ENCODE measurements at places on chromosomes 7 and 10.

DNA sequence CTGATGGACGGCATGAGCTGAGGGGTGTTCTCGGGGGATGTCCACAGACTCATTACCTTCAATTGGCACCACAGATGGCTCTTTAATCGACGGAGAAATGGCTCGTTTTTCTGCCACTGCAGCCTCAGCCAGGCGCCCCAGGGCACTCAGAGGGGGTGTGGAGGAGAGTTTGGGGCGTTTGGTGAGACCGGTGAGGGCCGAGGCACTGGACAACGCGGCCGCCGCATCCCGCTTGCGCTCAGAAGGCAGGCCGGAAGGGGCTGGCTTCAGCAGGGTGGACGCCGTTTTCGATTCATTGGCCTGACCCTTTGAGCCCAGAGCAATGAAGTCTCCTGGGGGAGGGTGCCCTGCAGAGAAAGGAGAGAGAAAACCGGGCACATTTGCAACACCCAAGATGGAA is 1.3 kb downstream of the INTS1 start:
- no peak for DNase-seq

DNA sequence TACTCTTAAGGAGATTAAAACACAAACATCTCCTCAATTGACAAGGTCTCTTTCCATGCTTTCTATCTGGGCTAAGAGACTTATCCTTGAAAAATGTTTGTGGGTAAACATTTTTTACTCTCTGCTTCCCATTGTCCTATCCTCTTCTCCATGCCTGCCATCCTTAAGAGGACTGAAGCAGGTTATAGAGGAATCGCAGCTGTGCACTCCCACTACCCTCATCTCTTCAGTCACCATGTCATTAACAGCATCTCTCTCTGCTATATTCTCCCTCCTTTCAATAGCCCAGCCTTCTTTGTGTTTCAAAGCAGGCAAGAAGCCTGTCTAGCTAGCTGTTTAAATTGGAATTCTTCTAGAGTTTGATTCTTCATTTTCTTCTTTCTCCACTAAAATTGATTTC is 22.6 kb downstream of the COL1A2 start:
- no peak for DNase-seq

GRCh38 chr10:80477-81105 is 31.5 kb upstream of the TUBB8 start:
- no peak for DNase-seq

DNA sequence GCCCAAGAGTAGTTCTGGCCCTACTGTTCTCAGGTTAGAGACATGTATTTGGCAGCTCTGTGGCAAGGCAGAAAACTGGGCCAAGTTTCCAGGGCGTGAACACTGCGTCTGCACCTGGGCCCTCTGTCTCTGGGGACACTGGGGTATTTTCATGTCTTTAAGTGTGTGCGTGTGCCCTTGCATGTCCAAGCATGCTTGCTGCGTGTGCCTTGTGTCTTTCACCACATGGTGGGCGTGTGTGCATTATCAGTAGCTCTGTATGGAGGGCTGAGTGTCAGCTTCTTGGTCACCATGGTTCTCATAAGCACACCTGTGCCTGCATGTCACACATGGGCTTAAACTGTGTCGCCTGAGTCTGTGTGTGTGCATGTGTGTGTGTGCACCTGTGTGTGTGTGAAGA is 69.3 kb downstream of the HIPK2 start:
- DNase-seq: no peak

- DNase-seq: no peak
Observed at GRCh38 chr10:4109469-4109868, 324.5 kb upstream of the KLF6 start.

- no peak for DNase-seq
Observed at GRCh38 chr10:97234400-97234799, 48.6 kb upstream of the SLIT1 start.

DNA sequence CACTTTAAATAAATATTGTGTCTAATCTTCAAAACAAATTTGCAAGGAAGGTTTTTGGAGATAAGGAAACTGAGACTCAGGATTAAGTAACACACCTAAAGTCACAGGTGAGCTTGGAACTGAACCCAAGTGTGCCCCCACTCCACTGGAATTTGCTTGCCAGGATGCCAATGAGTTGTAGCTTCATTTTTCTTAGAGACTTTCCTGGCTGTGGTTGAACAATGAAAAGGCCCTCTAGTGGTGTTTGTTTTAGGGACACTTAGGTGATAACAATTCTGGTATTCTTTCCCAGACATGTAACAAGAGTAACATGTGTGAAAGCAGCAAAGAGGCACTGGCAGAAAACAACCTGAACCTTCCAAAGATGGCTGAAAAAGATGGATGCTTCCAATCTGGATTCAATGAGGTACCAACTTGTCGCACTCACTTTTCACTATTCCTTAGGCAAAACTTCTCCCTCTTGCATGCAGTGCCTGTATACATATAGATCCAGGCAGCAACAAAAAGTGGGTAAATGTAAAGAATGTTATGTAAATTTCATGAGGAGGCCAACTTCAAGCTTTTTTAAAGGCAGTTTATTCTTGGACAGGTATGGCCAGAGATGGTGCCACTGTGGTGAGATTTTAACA is 1.5 kb downstream of the IL6 start:
- DNase-seq: no peak

GRCh38 chr10:3774814-3775695 is 10.0 kb downstream of the KLF6 start:
- DNase-seq: no peak

- no peak for DNase-seq
Observed at GRCh38 chr10:132233501-132234085, 46.8 kb downstream of the DPYSL4 start.

GRCh38 chr7:130996833-130997231 is 262.8 kb upstream of the KLF14 start:
- no peak for DNase-seq

DNA sequence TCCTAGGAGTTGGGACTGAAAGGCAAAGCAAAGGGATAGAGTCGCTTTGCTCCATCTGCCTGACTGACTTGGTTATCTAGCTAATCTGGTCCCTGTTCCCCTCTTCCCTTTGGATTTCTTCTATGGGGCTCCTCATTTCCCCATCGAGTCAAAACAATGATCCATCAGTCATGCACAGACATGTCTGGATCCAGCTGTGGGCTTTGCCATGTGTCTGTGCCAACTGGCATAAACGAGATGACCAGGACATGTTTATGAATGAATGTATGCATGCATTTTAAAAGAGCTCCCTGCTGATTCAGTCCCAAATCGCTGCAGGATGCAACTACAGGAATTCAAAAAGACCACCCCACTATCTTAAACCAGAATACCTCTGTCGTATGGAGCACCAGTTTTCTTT is 122.0 kb downstream of the ARL4A start:
- DNase-seq: no peak

- DNase-seq: no peak
Observed at GRCh38 chr7:149197675-149198074, 2.3 kb downstream of the ZNF282 start.

DNA sequence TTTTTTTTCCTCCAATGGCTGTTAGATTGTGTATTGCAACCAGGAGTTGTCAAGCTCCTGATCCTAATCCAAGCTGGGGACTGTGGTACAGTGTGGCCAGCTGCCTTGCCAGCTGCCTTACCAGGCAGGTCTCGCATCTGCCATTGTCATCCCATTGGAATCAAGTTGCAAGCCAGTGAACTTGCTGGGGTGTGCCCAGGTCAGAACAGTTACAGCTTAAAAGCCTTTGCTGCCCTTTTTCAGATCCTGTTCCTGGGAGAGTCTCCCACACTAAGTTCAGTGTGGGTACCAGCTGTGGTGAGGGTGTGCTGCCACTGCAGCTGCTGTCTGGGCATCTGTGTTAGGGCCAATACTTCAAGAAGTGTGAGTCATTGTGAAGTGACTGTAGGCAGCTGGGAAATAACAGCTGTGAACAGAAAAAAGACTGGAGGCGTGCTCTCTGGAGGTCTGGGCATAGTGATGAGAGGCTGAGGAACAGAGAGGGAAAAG is 72.8 kb downstream of the CCNY start:
- DNase-seq: no peak

Measured in stimulated activated CD4-positive, alpha-beta T cell treated with anti-CD3 and anti-CD28 coated beads, TNF-alpha, amount 100 ng/mL, for 24 hours (primary cell).